K562 (cell line): ENCODE measurements at places on chromosomes 5 and 9. TPM values are rescaled to one million over a fixed set of nuclear protein-coding genes. Genes with fewer than 3 reads are reported as not detected.

Gene RMRP
- total RNA-seq, result 25,789 and 26,070 TPM in 2 replicates

Gene SHISAL2B
- not detected in 2 replicates for total RNA-seq

Gene ORM2
- total RNA-seq, result 0.98 and 1.5 TPM in 2 replicates

Gene GZMA
- not detected in 2 replicates for total RNA-seq

Gene TAF11L10
- 0.53 TPM in 1 of 2 replicates, not detected in the other for total RNA-seq

Gene SOX30
- not detected in 2 replicates for total RNA-seq

Gene SOHLH1
- total RNA-seq, result 0.29 TPM in 1 of 2 replicates, not detected in the other

Gene ARSK
- total RNA-seq, result 5.5 and 6.1 TPM in 2 replicates

Gene PCDHA1
- total RNA-seq, result not detected in 2 replicates

Gene OBP2B
- total RNA-seq, result not detected in 2 replicates

Gene ZNF883
- total RNA-seq, result 2.3 and 2.6 TPM in 2 replicates

Gene PCAT7
- 0.09 TPM in 1 of 2 replicates, not detected in the other for total RNA-seq

Gene CD274
- total RNA-seq, result 0.18 and 0.24 TPM in 2 replicates

Gene IL5
- not detected in 2 replicates for total RNA-seq

Gene DMRT2
- not detected in 2 replicates for total RNA-seq

Gene WDR41
- 43.0 and 45.3 TPM in 2 replicates for total RNA-seq
